Stimulated activated CD8-positive, alpha-beta memory T cell treated with anti-CD3 and anti-CD28 coated beads, Interleukin-15, amount 100 ng/mL, for 1 hour (primary cell): ENCODE measurements at places on chromosomes 1 and 21.

DNA sequence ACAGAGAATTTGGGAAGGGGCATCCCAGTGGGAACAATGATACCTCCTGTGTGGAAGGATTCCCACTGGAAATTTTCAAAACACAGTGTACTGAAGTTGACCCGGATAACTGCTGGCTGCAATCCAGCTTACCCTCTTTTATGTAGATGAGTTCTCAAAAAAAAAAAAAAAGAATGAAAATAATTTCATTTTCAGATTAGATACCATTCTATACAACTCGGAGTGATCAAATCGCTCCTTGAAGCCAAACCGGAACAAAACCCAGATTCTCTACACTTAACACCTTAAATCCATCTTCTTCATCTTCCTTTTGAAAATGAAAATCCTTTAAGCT is 69.1 kb downstream of the KAZN start:
- DNase-seq, result no peak

DNA sequence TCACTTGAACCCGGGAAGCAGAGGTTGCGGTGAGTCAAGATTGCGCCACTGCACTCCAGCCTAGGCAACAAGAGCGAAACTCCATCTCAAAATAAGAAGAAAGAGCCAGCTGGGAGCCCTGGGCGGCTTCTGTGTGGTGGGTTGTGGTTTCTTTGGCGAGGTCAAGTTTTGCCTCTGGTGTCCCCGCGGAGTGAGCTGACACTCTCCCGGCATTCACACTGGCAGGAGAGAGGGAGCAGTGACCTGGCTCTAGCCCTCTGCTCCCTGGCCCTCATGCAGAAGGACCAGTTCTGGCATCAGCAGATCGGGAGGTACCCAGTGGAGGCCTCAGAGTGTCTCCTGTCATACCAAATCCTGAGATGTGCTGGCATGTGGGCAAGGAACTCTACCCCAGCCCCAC is 81.0 kb upstream of the VAMP3 start:
- no peak for DNase-seq

DNA sequence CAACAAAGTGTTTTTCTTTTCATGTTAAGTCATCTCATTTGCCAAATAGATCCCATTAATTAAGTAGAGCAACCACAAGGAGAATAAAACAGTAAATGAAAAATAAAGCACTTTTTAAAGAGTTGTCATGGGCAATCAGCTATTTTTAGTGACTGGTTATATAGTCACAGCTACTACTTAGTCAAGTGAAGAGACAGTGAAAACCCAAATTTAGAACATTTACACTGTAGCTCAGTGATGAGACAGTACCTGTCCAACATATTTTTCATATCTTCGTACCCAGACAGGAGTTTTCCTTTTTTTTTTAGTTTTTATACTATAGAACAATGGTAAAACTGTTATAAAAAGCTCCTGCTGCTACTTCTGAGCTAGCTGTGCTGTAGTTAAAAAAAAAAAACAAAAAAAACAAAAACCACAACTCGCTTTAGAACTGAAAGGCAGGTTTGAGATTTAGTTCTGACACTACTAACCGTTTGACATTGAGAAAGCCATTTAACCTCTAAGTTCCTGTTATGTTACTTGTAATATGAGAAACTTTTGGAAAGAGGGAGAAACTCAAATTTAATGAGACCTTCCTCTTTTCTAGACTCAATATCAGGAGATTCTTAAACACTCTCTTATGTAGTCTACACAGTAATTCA is 777.5 kb downstream of the ADGRL2 start:
- DNase-seq, result no peak

DNA sequence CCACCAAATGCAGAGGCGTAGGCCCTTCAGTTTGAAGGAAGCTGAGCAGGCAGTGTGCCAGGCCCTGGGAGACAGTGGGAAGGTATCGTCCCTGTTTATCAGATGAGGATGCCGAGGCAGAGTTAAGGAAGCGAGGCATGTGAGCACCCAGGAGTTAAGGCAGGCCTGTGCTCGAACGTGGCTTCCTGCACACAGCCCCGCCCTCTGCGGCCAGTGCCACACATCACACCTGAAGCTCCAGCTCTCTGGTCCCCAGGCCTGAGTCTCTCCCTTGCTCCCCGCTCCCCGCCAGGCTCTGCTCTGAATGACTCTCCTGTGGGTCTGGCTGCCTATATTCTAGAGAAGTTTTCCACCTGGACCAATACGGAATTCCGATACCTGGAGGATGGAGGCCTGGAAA is 32.1 kb downstream of the EPHX1 start:
- DNase-seq, result no peak

DNA sequence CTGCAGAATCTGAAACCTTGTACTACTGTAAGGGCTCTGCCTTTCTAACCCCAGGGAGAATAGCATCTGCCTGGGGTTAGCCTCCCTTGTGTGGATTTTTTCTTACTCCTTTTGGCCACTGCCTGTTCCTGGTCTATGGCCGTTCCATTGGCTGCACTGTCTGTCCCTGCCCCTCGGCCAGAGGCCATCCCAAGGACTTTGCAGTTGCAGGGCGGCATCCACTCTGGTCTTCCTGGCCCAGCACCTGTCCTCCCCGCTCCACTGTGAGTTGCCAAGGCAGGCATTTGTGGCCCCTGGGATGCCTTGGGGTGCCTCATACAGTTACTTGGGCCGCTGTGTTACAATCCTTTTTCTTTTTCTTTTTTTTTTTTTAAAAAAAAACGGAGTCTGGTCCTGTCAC is 45.8 kb downstream of the PDE9A start:
- no peak for DNase-seq

DNA sequence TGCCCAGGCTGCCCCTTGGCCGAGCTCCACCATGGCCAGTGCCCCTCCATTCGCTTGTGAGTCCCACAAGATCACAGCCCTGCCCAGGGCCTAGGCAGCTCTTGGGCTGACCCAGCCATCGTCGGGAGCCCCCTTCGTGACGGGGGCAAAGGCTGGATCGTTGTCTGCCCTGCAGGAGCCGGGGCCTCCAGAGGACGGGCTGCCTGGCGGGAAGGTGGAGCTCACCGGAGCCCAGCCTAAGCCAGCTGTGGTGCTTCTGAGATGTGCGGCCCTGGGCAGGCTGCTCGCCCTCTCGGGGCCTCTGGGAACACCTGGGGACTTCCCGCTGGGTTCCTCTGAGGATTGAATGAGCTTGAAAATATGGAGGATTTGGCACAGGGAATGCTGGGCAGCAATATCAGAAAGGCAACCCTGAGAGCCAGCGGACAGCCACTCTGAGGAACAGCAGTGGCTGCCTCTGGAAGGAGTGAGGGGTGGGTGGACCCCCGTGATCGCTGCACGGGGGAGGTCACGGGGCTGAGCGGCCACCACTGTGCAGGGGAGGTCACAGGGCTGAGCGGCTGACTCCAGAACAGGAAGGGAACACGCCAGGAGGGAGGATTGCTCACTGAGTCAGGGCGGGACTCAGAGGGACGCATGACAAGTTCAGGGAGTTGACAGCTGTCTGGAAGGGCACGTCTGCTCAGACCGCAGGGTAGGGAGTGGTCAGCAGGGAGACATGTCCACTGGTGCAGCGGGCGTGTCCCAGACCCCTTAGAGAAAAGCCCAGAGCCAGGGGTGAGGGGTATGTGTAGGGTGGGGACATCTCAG is 19.3 kb downstream of the TP73 start:
- DNase-seq, result no peak

GRCh38 chr1:15172405-15173259 is 19.1 kb downstream of the TMEM51 start:
- no peak for DNase-seq

GRCh38 chr21:22582026-22582425 is 1583.8 kb downstream of the NCAM2 start:
- no peak for DNase-seq

- DNase-seq, result no peak
Measured at GRCh38 chr1:216600730-216601609, 122.3 kb downstream of the ESRRG start.

GRCh38 chr21:34881839-34882371 is 167.2 kb downstream of the RUNX1 start:
- DNase-seq, result no peak

GRCh38 chr1:164624400-164624799 is 65.4 kb downstream of the PBX1 start:
- DNase-seq, result no peak

DNA sequence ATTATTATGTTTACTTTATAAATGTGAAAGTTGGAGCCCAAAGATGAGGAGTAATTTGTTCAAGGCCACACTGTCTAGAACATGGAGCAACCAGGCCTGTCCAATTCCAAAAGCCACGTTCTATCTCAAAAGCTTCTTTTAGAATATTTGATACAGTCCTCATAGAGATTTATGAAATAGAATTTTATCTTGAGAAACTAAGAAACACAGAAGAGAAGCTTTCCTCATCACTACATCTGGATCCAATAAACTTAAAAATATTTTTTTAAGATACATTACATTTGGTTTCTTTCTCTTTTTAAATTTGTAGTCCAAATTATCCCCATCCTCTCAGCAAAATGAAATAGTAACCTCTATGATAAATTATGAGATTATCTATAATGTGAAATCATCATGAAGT is 58.9 kb downstream of the DDAH1 start:
- DNase-seq, result no peak

- DNase-seq, result no peak
Measured at GRCh38 chr1:30345491-30346130, 377.8 kb downstream of the MATN1 start.

DNA sequence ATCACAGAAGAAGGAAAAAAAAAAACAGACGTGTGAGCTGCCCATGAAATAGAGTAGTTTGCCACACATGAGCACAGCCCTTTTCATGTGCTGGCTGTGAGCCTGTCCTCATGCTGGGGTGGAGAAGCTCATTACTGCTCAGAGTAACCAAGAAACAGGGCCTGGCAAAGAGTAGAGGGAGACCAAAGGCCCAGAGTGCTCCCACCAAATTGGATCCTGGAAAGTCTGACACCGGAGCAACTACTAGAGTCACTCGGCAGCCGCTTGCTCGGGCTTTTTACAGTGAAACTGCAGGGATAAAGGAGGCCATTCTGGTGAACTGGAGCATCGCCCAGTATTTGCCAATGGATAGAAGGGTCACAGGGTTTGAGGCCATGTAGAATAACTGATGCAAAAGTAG is 64.4 kb upstream of the BARHL2 start:
- no peak for DNase-seq

DNA sequence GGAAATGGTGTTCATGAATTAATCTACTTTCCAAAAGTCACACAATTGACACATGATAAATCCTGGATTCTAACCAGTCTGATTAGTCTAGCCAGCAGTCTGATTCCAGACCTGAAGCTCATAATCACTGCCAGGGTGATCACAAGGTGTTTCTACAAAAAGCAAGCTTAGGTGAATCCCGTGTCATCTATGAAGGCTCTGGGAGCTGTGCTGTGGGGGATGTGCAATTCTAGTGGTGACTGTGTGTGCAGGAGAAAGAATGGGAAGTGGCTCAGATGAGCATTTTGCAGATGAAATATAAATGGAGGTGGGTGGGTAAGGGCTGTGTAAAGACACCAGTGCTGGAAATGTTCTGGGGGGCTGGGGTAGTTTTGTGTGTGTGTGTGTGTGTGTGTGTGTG is 1.8 kb upstream of the NPPB start:
- no peak for DNase-seq

DNA sequence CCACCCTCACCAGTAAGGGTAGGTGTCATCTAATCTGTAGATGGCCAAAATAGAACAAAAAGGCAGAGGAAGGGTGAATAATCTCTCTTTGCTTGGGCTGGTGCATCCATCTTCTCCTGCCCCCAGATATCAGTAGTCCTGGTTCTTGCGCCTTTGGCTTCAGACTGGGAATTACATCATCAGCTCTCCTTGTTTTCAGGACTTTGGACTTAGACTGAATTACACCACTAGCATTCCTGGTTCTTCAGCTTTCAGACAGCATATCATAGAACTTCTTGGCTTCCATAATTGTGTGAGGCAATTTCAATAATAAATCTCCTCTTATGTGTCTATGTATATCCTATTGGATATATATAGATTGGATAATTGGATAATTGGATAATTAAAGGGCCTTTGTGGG is 403.0 kb upstream of the USP24 start:
- DNase-seq, result no peak

GRCh38 chr1:165632152-165632469 is 1.1 kb downstream of the MGST3 start:
- DNase-seq, result no peak

- no peak for DNase-seq
Measured at GRCh38 chr1:93715529-93716126, 34.0 kb upstream of the BCAR3 start.

DNA sequence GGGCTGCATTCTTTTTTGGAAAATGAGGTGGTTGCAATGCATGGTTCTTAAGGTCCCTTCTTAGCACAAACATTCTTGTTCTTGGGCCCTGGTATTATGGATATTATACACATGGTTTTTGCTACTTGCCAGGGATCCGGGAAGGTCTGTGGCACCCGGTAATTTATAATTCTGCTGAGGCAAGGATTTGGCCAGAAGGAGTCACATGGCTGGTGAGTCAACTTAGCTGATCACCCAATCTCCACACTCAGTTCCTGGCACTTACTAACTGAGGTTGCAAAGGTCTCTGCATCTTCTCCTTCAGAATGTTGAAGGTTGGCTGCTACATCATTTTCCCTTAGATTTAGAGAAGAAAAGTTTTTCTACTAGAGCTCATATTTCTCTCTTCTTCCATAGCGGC is 112.5 kb downstream of the ROR1 start:
- no peak for DNase-seq

DNA sequence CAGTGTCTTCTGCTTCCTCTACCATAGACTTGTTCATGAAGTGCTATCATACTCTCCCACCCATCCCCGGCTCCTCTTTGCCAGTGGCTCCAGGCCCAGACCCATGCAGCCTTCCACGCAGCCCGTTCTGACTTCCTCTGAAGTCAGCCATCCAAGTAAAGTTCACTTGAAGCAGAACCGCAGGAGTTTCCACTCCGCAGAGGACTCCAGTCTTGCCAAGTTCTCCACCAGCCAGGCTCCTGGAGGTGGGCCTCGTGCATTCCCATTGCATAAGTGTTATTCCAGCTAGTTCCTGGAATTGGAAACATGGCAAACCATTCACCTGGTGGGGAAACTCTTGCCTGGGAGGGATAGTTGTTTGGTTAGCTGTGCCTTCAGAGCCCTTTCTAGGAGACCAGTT is 185.1 kb downstream of the PLPP3 start:
- DNase-seq, result no peak
